Cardiac septum (tissue), 1 donor: ENCODE measurements at places on chromosomes 4 and X. TPM values are rescaled to one million over a fixed set of nuclear protein-coding genes. Genes with fewer than 3 reads are reported as not detected.

CXCL3 gene
- 0.43 TPM for total RNA-seq

AP1S2 gene
- 198 TPM for total RNA-seq

REELD1 gene
- total RNA-seq = 0.22 TPM

EVC gene
- total RNA-seq = 8.7 TPM

C1QTNF7 gene
- total RNA-seq = 2.3 TPM

GCNA gene
- total RNA-seq = 1.4 TPM

PDE6B gene
- total RNA-seq = 4.8 TPM

KCTD8 gene
- 0.67 TPM for total RNA-seq

FRG2 gene
- not detected for total RNA-seq

S100P gene
- 2.8 TPM for total RNA-seq

DDIT4L gene
- 1.4 TPM for total RNA-seq
